Stimulated activated CD8-positive, alpha-beta memory T cell treated with anti-CD3 and anti-CD28 coated beads, Interleukin-15, amount 100 ng/mL, for 24 hours (primary cell): ENCODE measurements at places on chromosomes 2 and 18.

DNA sequence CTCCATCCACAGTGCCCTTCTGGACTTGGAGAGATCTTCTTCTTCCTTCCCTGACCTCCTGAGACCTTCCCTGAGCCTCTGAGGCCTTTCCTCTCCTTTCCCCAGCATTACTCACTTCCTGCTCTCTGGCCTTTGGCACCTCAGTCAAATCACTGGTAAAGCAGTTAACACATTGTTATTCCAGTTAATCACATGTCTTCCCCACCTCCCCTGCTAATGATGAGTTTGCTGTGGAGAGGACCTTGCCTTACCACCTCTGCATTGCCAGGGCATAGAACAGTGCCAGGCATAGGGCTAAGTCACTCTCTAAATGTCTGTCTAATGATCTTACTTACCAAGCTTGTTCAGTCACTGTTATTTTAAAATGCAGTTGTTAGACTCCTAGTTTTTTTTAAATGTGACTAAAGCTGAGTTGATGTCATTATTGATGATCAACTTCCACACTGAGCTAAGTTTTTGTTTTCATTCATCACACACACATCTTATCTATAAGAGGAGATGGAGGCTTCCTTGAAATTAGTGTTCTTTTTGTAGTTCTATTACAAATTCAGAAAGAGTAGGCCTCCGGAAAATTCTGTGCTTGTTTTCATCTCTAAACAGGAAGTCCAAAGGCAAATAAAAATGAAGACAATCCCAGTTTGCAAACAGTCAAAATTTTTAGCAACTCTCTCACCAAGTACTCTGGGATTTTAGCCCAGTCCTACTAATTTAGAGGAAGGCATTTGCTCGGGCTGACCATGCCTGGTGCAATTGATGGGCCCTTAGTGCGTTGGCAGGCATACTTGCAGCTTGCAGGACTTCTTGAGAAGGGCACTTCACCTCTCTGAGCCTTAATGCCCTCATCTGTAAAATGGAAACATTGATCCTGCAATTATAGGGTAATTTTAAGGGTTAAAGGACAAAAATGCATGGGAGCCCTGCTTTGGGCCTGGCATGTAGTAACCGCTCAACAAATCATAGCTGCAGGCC lies 113.7 kb upstream of the SPRED2 start:
- no peak for DNase-seq

DNA sequence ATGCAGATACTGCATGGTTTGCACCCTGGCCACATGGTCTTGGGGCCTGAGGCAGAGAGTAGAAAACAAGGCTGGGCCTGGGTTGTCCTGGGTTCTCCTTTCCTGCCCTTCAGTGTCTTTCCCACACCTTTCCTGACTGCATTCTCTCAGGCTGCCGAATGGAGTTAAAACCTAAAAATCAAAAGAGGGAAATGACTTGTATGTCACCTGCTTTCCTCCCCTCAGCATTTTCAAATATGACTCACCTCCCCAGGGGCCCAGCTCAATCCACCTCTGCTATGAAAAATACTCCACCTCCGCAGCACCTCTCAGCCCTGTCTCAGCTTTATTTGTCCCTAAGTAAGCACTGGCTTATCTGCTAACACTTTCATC lies 457.8 kb upstream of the MEX3C start:
- no peak for DNase-seq

- no peak for DNase-seq
Measured at GRCh38 chr2:228066126-228066798, 115.2 kb downstream of the SPHKAP start.

DNA sequence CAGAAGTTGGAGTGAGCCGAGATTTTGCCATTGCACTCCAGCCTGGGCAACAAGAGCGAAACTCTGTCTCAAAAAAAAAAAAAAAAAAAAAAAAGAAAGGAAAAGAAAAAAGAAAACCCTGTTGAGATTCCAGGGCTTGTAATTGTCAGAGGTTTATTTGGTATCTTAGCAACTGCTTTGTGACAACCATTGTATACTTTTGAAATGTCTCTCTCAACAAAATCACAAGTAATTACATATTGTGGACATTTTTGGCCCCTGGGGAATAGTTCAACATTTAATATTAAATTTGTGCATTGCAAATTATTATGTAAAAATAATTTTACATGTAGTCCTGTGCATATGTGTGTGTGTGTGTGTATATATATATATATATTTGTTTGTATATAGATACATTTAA lies 270.8 kb downstream of the GALNT13 start:
- no peak for DNase-seq

DNA sequence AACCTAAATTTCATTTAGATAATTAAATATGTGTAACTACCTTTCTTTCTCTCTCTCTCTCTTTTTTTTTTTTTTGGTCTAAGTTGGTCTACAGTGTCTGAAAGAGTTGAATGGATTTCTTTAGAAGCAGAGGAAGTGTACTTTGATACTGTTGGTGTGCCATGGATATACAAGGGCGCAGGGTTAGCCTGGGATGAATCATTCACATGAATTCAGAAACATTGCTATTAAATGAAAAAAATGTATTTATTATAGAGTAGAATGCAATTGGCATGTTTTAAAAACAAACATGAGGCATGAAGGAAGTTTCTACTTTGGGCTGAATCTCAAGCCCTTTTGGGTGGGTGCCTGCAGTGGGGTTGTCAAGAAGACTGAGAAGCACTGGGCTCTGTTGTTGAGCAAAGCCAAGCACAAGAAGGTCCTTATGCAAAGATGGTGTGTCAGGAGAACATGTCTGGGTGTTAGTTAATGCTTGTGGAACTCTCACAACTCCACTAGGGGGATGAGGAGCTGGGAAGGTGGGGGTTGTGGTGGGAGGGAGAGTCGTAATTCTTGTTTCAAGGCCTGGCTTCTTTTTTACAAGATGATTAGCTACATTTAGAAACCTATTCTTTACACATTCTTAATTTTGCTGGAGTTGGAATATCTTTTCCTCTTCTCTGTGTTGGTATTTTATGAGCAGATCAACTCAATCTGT lies 57.9 kb downstream of the LYPD6 start:
- DNase-seq: no peak

DNA sequence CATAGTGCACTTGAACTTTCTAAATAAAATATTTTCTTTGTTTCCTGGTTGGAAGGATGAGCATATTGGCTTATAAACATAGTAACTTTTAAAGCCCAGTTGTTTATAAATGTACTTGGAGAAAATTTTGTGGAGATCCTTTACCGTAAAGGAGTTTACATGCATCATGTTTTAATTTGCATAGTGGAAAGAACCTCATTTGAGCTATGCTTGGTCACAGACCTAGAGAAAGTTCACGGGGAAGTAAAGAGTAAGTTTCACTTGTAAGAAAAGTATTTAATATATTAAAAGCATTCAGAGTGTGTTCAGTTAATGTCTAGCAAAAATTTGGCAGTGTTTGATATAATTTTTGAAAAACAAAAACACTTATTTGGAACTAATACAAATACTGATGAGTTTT lies 45.3 kb downstream of the PIKFYVE start:
- DNase-seq: no peak

DNA sequence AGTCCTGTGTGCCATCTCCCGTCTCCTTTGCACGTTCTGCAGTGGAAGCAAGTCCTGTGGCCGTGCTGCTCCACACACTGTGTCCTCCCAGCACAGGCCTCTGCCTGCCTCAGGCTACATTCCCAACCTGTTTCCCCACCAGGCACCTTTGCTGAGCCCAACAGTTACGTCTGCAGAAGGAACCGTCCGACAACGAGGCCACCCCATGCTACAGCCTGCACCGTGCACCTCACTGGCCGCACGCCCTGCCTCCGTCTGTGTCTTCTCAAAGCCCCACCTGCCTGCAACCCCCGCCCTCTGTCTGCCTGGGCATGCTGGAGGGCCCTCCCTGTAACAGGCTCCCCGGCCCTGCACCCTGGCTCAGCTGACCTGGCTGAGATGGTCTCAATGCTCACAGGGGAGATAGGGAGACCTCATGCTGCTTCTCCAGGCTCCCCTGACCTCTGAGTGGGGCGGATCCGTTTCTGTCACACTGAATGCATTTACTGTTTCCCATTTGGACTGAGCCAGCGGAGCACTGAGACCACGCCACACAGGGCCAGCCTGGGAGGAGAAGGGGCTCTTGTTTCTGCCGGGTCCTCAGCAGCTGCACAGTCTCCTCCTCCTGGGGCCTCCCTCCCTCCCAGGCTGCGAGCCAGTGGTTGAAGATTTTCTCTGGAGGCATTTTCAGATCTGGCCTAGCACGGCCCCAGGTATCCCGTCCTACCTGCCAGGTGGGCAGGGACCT lies 109.1 kb upstream of the OTOS start:
- no peak for DNase-seq

DNA sequence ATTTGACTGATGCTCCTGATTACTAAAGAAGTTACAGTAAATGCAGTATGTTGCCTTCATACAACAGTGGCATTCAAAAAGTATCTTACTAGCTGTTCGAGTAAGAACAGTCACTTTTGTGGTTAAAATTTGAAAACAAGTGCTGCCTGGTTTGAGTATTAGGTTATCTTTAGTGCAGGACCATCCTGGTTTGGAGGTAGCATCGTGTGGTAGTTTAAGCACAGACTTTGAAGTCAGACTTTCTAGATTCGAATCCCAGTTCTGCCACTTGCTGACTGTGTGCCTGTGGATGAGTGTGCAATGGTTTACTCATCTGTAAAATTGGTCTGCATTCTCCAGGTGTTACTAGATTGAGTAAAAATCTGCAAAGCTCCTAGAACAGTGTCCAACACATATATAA lies 96.8 kb downstream of the SGPP2 start:
- DNase-seq: no peak

GRCh38 chr2:230542751-230543150 lies 126.8 kb downstream of the SP100 start:
- no peak for DNase-seq

GRCh38 chr18:45100321-45101105 lies 419.8 kb downstream of the SETBP1 start:
- no peak for DNase-seq

- DNase-seq: no peak
Measured at GRCh38 chr2:70122470-70122869, 35.2 kb downstream of the PCBP1 start.

DNA sequence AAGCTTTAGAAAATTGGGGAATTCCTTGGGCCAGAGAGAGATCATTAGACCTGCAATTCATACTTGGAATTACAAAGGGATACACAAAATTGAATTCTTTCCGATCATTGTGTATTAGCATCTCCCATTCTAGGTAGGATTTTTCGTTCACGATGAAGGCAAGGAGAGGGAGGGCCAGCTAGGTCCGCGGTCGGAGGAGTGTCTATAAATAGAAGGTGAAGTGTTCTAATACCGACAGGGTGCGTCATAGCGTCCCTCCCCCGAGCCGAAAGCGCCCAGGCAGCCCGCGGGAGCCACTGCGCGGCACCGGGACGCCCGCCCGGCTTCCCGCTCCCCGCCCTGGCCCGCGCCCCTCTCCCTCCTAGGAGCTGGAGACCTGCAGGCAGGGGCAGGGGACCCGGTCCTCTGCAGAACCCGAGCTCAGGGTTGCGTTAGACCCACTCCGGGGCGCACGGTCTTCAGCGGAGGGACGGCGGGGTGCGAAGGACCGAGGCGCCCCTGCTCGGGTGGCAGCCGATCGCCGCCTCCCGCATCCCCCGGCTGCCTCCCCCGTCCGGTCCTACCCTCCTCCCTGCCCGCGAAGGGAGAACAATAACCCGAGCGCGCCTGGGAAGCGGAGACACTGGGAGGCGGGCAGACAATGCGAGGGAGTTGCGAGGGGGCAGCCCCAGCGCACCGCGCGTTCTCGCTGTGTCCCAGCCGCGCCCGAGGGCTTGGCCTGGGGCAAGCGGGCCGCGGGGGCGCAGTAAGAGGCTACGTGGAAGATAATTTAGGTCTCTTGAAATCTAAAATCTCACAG lies 114.2 kb upstream of the SERTAD2 start:
- DNase-seq: peak; percentile 50

GRCh38 chr2:240568678-240569522 lies 616 bp downstream of the RNPEPL1 start:
- no peak for DNase-seq

DNA sequence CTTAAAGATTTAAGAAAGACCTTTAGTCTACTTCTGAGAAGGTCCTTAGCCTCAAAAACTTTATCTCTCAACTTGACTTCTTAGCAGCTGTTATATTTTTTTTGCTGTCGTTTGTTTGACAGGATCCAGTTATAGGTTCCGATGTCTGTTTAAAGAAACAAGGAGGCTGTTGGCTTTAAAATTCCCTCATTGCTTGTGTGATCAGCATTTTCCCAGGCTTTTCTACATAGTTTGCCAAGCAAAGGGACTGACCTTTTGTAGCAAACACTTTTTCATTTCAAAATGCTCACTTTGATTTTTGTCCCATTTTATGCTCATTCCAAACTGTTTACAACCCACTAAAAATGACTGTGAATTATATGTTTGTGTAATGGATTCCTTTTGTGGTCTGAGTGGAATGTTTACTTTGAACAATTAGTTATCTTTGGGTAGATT lies 394.9 kb downstream of the ARHGAP15 start:
- no peak for DNase-seq

GRCh38 chr2:230795856-230796255 lies 68.9 kb upstream of the ITM2C start:
- no peak for DNase-seq

- no peak for DNase-seq
Measured at GRCh38 chr2:9554921-9555296, 721 bp downstream of the ADAM17 start.

- DNase-seq: no peak
Measured at GRCh38 chr2:127377262-127377661, 10.5 kb downstream of the MAP3K2 start.

DNA sequence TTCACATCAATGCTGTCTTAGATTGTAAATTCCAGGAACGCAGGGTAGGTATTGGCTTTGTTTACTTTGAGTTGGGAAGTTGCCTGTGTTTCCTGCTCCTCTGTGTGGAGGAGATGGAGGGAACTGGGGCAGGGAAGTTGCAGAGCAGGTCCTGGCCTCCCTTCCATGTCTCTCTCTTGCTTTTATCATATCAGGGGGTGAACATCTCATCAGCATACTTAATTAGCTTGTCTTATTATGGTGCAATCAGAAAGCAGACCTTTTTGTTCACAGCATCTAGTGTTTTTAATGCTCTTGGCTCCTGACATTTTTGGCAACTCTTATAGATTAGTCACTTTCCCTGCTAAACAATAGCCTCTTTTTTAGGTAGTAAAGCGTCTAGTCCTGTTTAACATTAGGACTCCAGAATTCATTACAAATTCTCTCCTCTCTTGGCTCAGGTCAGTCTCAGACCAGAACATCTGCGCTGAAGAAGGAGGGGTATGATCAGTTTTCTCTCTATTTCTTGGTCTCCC lies 11.5 kb upstream of the DIPK1C start:
- no peak for DNase-seq

DNA sequence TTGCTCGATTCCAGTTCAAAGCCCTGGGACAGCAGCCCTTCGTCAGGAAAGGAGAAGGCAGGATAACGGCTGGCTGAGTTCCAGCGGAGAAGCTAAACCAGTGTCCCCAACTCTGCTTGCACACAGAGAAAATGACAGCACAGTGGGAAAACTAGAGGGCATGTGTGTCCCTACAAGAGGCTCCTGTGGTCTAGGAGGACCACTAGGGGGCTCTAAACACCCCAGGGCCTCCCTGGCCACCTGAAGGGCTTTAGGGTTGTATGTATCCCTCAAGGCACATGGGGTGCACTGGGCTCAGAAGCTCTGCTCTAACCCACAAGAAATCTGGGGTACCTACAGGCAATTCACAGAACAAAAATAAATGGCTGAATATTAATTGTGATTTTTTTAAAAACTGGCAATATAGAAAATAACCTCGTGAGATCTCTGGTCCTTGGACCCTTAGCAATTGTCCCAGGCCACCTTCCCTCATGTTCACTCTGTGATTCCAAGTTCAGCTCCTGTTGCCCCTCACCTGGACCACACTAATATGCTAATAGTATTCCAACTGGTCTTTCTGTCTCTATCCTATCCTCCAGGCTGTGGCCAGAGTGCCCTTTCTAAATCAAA lies 17.5 kb downstream of the STAT1 start:
- no peak for DNase-seq

- no peak for DNase-seq
Measured at GRCh38 chr2:19700861-19701585, 200.8 kb downstream of the TTC32 start.
